ENCODE measurements at places on chromosomes 6 and 20. TPM values are rescaled to one million over a fixed set of nuclear protein-coding genes. Genes with fewer than 3 reads are reported as not detected.

The PGC gene
- not detected for total RNA-seq

The MEI4 gene
- total RNA-seq: not detected

The MAP1LC3A gene
- 41.6 TPM for total RNA-seq

The BPIFB1 gene
- total RNA-seq: not detected

The CCHCR1 gene
- 16.7 TPM for total RNA-seq

The KIAA1586 gene
- 4.9 TPM for total RNA-seq

The MYB gene
- not detected for total RNA-seq

The BTN1A1 gene
- not detected for total RNA-seq

The TSHZ2 gene
- 0.94 TPM for total RNA-seq

The FHL5 gene
- not detected for total RNA-seq

The RIPPLY2 gene
- total RNA-seq: not detected

The HIVEP2 gene
- 4.8 TPM for total RNA-seq

The PLCB4 gene
- total RNA-seq: 0.13 TPM

The ULBP3 gene
- 12.5 TPM for total RNA-seq

The OR2B2 gene
- not detected for total RNA-seq

The PRIM2 gene
- 21.7 TPM for total RNA-seq

The CNBD2 gene
- total RNA-seq: 5.1 TPM

The PFDN6 gene
- 67.7 TPM for total RNA-seq

The SS18L1 gene
- total RNA-seq: 3.3 TPM

The SPEF1 gene
- not detected for total RNA-seq

The FAM8A1 gene
- 9.6 TPM for total RNA-seq

The VSX1 gene
- total RNA-seq: not detected

The TRAPPC3L gene
- 0.10 TPM for total RNA-seq

The RSPH9 gene
- 0.13 TPM for total RNA-seq

The KCNK16 gene
- not detected for total RNA-seq

The MATN4 gene
- 0.20 TPM for total RNA-seq

The FILIP1 gene
- 10.4 TPM for total RNA-seq

The FERMT1 gene
- total RNA-seq: 4.0 TPM

The PRND gene
- total RNA-seq: not detected

The WDR27 gene
- total RNA-seq: 10.3 TPM

All from mammary microvascular endothelial cell (primary cell).